Fibroblast of villous mesenchyme (primary cell): ENCODE measurements at places on chromosomes 1 and 21.
A peak's percentile ranks its signal among the peaks of the same experiment; 100 is the strongest.

GRCh38 chr21:17414766-17415165 is 98.1 kb upstream of the CXADR start:
- no peak for DNase-seq

DNA sequence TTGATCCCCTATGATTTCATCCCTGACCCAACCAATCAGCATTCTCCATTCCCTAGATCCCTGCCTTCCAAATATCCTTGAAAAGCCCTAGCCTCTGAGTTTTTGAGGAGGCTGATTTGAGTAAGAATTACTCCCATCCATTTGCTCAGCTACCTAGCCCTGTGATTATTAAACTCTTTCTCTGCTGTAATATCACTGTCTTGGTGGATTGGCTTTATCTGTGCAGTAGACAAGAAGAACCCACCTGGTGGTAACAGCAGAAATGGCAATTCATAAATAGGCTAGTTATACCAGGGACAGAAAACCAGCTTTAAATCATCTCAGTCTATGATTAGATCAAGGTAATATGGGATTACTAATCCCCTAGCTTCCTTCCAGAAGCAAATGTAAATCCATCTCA is 13.0 kb downstream of the IL20 start:
- no peak for DNase-seq

DNA sequence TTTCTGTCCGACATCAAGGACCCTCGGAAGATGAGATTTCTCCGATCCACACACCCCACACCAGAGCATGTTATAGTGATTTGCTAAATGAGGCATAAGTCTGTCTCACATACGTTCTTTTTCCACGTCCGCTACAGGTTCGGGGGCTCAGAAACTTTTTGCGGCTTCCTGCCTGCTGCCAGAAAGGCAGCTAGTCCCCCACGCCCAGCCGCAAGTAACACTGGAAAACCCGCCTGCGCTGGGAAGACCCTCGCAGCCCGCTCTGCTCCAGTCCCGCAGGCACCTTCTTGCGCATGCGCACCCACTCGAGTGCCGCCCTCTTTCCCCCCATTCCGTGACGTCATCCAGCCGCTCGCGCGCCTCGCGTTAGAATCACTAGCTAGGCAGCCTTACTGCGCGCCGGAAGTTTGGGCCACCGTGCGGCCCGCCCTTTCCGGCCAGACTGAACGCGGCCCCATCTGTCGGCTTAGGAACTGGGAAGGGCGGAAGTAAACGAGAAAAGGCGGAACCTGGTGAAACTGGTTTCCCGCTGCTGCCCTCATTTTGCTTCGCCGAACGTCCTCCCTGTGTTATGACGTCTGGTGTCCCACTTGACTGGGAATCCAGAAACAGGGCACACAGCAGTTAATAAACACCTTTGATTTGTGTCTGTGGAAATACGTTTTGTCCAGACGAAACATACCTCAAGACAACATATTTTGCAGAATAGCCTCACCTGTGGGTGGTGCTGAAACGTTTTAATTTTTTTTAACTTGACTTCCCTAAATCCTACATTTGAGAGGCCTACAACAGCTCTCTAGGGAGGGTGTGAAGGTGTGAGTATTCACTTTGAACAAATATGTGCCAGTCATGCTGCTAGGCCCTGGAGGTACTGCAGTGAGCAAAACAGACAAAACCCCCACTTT is at the start of gene C1orf74:
Gene C1orf74 (minus strand): TSS at position 295 of the 905 bp plus-strand sequence. CDS start 925 bp downstream, outside the sequence.
- peak; percentile 97 for DNase-seq

- no peak for DNase-seq
Observed at GRCh38 chr1:9990944-9991343, 6.1 kb upstream of the RBP7 start.

DNA sequence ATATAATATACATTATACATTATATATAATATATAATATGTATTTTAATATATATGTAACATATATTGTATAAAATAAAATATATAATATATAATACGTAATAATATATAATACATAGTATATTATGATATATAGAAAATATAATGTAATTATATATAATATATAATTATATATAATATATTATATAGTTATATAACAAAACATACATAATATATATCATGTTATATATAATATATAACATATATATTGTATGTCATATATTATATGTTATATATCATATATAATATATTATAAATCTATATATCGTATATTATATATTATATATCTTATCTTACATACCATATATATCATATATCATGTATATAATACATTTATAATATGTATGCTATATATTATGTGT is 248.2 kb upstream of the TPTE start:
- peak; percentile 10 for DNase-seq

DNA sequence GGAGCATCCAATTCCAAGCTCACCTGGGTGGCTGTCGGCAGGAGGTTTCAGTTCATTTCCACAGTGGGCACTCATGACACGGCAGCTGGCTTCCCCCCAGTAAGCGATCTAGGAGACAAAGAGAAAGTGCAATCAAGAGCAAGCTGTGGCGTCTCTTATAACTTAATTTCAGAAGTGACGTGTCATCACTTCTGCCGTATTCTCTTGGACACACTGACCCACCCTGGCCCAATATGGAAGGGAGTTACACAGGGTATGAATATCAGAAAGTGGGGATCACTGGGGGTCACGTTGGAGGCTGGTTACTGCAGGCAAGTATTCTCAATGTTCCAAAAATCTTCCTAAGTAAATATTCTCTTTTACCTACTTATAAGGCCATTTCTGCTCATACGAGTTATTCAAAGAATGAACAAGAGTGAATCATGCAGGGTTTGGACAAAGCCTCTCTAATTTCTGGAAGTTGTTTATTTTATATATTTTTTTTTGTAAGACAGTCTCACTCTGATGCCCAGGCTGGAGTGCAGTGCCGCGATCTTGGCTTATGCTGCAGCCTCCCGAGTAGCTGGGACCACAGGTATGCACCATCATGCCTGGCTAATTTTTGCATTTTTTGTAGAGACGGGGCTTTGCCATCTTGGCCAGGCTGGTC is 46.5 kb upstream of the GREM2 start:
- no peak for DNase-seq

- no peak for DNase-seq
Observed at GRCh38 chr1:26616881-26617280, 78.9 kb upstream of the ARID1A start.

DNA sequence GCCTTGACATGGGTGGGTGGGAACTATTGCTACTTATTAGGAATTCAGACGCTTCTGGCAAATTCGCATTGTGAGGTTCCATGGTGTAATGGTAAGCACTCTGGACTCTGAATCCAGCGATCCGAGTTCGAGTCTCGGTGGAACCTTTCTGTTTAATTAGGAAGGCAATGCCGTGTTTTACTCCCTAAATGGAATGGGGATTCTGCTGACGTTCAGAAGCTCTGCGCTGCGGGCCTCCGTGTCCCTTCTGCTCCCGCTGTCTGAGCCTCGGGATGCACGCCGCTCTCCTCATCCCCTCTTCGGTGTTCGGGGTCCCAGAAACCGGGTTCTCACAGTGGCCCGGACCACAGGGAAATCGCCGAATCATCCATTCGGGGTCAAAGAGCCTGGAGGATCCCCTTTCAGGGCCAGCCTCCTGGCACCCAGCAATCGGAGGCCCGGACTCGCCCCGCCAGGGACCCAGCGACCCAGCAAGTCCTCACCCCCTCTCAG is 280.3 kb downstream of the FAM72C start:
- peak; percentile 2 for DNase-seq

GRCh38 chr1:42043182-42043581 is 110.0 kb upstream of the GUCA2B start:
- DNase-seq = no peak

DNA sequence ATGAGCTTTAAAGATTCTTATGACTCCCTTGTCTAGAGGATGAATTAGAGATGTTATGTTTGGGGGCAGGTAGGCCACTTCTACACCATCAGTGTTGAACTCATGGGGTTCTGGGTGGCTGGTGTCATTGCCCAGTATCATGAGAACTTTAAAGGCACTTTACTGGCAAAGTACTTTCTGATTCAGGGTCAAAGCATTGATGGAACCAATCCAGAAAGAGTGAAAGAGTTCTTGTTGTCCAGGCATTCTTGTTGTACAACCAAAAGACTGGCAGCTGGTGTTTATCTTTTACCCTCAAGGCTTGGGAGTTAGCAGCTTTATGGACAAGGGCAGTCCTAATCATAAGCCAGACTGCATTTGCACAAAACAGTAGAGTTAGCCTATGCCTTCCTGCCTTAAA is 673.0 kb downstream of the USP25 start:
- DNase-seq = no peak

GRCh38 chr1:222926566-222926965 is 111.7 kb downstream of the DISP1 start:
- peak; percentile 32 for DNase-seq

DNA sequence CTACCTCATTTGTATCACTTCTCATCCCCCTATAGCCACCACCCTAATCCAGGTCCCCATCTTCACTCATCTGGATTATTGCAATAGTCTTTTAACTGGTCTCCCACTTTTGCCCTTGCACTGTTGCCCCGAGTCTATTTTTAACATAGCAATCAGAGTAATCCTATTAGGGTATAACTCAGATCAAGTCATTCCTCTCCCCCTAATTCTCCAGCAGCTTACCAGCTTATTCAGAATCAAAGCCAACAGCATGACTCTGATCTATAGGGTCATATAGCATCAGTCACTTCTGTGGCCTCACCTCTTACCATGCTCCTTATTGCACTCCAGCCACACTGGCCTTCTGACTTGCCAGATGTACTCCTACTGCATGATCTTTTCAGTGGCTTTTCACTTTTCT is 140.7 kb downstream of the PAPPA2 start:
- no peak for DNase-seq

DNA sequence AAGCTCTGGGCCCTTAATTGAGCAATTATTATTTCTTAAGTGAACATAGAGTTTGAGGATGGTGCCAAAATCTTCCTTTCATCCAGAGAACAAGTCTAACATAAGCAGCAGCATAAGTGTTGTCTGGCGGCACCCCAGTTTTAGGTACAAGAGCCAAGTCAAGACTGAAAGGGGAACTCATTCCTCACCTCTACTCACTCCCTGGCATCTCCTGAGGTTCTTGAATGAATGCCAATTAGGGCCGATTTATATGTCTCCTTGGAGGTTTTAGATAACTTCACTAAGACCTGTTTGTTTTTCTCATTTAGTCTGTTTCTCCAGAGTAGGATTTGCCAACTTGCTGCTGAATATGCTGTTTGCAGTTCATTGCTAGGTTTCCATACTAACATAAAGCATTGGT is 42.6 kb upstream of the ADGRL2 start:
- DNase-seq = no peak
